ENCODE measurements at places on chromosomes 12 and 14.

GRCh38 chr12:108457006-108457733, 57.9 kb upstream of the FICD start:
- DNase-seq, result peak; percentile 7

GRCh38 chr12:40734276-40734675, 42.0 kb downstream of the CNTN1 start:
- no peak for DNase-seq

DNA sequence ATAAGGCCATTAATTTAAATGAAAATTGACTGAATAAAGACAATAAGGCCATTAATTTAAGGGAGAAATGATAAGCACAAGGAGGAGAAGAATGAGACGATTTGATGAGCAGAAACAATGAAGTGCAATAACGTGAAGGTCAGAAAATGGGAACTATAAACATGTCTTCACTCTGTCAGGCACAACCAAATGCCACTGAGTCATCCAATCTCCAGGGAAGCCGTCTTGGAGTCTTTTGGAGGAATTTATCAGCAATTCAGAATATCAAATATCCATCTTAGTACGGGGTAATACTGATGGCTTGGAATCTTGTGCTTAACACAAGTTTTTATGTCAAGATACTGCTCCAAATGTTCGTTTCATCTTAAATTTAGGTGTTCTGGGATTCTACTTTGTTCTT, 159.9 kb downstream of the CAPZA3 start:
- no peak for DNase-seq

- no peak for DNase-seq
These were observed 30.8 kb downstream of the NCKAP5L start for GRCh38 chr12:49797449-49797776.
